Activated CD8-positive, alpha-beta T cell treated with anti-CD3 and anti-CD28 coated beads for 36 hours (primary cell): ENCODE measurements at places on chromosomes 13 and 19.

GRCh38 chr13:94966422-94966955 is 254.1 kb upstream of the SOX21 start:
- DNase-seq: no peak

- DNase-seq: no peak
Observed at GRCh38 chr13:31043957-31044356, 111.5 kb downstream of the TEX26 start.

GRCh38 chr19:45518469-45518826 is 11.2 kb downstream of the VASP start:
- DNase-seq: no peak

- DNase-seq: no peak
Observed at GRCh38 chr13:80359778-80360452, 19.0 kb upstream of the SPRY2 start.

DNA sequence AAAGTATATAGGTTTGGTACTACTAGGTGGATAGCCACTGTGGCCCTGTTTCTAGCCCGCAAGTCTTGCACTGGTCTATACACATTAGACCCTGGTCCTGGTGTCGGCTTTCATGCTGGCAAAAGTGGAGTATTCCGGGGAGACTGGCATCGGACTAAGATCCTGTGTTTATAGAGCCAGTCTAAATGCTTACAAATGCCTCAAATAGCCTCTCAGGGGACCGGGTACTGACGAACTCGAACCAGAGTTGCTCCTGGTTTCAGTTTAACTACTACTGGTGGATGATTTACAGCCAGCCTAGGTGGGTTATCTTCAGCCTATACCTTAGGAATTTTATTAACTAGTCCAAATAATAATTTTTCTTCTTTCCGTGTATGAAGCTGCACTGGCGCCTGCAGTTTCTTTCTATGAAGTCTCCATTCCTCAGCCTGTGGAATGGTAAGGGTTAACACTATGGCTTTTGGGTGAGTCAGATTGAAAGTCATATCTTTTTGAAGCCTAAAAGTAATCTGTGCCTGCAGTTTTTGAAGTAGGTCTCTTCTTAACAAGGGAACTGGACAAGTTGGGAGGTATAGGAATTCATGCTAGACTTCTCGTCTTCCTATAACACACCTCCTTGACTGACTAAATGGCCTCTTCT is 51.3 kb downstream of the OR10H4 start:
- DNase-seq: no peak

GRCh38 chr19:45889210-45889885 is 3.4 kb upstream of the IRF2BP1 start:
- DNase-seq: no peak

- no peak for DNase-seq
Observed at GRCh38 chr13:102718746-102719145, 23.9 kb upstream of the METTL21C start.

GRCh38 chr19:13401388-13401787 is 104.9 kb downstream of the CACNA1A start:
- peak; percentile 14 for DNase-seq

GRCh38 chr13:30371649-30372265 is 50.5 kb upstream of the UBE2L5 start:
- peak; percentile 78 for DNase-seq

DNA sequence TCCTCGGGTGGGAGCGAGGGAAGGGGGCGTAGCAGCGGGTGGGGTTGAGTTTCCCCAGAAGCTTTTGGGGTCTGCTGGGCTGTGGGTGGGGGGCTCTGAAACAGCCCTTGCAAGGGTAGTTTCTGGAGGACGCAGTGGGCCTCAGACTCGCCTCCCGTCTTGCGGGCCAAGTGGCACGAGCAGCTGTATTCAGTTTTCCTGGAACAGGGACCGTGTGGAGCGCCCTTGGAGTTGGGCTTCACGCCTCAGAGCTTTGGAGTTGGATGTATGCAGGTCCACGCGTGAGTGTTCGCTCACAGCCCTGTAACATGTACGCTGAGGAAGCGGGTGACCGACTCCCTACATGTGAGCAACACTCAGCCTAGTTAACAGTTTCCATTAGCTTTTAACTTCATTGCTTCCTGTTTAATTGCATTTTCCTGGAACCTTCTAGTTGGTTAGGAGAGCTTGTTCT is 603 bp downstream of the TM9SF2 start:
- peak; percentile 45 for DNase-seq

DNA sequence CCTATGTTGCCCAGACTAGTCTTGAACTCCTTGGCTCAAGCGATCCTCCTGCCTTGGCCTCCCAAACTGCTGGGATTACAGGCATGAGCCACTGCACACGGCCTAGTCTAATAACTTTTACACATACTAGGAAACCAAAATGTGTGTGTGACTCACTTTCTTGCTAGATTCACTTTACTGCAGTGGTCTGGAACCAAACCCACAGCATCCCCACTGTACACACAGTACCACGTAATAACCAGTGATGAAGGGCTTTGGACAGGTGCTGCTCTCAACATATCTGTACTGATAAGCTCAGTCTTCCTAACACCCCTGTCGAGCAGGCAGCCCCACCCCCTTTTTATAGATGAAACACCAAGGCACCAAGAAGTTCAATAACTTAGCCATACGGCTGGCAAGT is 5.1 kb downstream of the DNMT1 start:
- peak; percentile 76 for DNase-seq

- DNase-seq: no peak
Observed at GRCh38 chr13:37382146-37382545, 216.4 kb downstream of the POSTN start.

GRCh38 chr13:40143106-40143505 is 487.6 kb downstream of the COG6 start:
- DNase-seq: no peak

DNA sequence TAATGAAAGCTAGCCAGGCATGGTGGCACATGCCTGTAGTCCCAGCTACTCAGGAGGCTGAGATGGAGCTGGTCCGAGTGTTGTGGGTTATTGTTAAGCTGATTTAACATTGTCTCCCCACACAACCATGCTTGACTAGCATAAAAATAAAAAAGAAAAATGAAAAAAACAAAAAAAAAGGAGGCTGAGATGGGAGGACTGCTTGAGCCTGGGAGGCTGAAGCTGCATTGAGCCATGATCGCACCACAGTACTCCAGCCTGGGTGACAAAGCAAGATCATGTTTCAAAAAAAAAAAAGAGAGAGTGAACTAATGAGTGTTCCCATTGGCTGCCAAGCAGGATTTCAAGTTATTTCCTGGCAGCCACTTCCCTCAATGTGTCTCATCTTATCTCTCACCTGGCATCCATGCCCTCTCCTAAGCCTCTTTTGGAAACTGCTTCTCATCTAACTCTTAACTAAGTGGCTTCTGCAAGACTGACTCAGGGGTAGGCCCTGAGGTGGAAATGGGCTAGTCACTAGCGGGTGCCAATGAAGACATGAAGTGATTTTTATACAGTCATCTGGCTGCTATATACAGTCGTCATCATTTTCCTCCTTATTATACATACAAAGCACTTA is 4.9 kb downstream of the THAP8 start:
- DNase-seq: no peak

GRCh38 chr13:94928127-94928775 is 215.9 kb upstream of the SOX21 start:
- DNase-seq: no peak

DNA sequence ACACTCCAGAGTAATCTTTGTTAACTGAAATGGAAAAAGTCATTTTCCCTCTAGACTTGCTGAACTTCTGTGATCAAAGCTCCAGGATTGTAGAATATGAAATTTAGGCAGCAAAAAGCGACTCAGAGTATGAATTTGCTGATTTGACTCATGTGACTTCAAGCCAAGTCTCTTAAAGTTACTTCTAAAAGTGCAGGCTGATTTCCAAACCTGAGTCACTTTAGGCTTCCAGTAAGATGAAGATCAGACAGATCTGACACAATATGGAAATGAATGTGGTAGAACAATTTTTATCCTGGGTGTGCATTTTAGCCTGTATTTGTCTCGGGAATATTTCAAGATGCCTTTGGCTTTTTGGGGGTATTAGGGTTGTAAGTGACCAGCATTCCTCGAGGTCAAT is 151.0 kb upstream of the TMTC4 start:
- no peak for DNase-seq

GRCh38 chr13:24224232-24224680 is 63.7 kb downstream of the SPATA13 start:
- DNase-seq: no peak

- DNase-seq: peak; percentile 27
Observed at GRCh38 chr19:46659151-46660007, 1.6 kb downstream of the DACT3 start.

DNA sequence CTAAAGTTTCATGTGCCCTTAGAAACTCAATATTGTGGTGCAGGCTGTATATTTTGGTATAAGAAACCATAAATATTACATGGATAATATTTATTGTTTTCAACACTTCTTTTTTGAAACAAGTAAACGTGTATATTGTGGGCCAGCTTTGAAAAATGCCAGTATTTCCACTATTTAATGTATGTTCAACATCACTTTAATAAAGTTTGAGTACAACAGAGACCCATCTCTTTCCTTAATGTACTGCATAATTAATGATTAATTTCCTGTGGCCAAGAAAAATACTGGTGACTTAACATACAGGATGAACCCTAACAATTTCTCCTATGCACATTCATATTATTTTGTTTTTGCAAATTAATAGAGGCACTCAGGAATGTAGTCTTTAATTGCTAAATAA is 2891.5 kb downstream of the PCDH9 start:
- DNase-seq: no peak

DNA sequence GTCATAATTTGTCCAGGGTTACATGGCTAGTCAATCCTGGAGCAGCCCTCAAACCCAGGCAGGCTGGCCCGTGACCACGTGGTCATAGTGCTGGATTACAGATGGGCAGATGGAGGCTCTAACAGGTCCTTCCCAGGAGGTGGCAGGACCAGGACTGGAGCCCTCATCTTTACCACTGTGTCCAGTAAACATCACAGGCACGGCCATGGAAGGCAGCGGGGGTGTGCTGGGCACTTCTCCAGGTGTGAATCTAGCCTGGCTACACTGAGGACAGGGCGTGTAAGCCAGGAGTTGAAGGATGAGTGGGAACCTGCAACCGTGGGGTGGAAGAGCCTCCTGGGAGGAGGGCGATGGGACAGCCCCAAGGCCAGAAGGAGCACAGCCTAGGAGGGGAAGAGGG is 6.1 kb downstream of the CIC start:
- no peak for DNase-seq

- DNase-seq: no peak
Observed at GRCh38 chr13:111267784-111268183, 52.7 kb upstream of the TEX29 start.

DNA sequence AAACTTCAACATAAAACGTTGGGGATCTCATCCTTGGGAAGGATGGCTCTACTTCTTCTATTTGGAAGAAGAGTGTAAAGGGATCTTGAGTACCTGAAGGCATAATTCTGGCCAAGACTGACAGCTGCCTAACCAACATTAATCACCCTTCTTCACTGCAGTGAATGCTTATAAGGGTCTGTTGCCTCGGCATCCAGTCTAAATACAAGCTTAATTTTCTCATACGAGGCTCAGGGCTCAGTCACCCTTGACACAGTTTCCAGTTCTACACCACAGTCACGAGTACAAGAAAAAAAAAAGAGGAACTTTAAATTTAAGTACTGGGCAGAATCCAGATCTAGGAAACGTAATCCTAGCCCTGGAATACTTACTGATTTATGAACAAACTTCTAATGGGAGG is 9.0 kb downstream of the FPR3 start:
- no peak for DNase-seq

GRCh38 chr13:29844441-29844840 is 6.0 kb downstream of the UBL3 start:
- no peak for DNase-seq
